ENCODE measurements at places on chromosomes 1 and 21. TPM values are rescaled to one million over a fixed set of nuclear protein-coding genes. Genes with fewer than 3 reads are reported as not detected.

Gene SLC25A24
- total RNA-seq, result 53.0 TPM

Gene SLC1A7
- total RNA-seq, result not detected

Gene CDCA8
- 12.0 TPM for total RNA-seq

Gene SLC9C2
- not detected for total RNA-seq

Gene F5
- total RNA-seq, result not detected

Gene SLC44A5
- total RNA-seq, result 1.7 TPM

Gene ADAMTS4
- total RNA-seq, result 23.8 TPM

Gene OR14K1
- not detected for total RNA-seq

Gene OPTC
- total RNA-seq, result not detected

Gene PDZK1
- not detected for total RNA-seq

Gene CYP4X1
- total RNA-seq, result not detected

Gene GUCA2B
- not detected for total RNA-seq

Gene KRTAP21-3
- total RNA-seq, result not detected

Gene S100A12
- total RNA-seq, result not detected

Gene UROD
- total RNA-seq, result 101 TPM
